Activated naive CD8-positive, alpha-beta T cell treated with anti-CD3 and anti-CD28 coated beads for 36 hours (primary cell): ENCODE measurements at places on chromosomes 6 and 20.

GRCh38 chr6:46606338-46606737 is 46.3 kb downstream of the CYP39A1 start:
- no peak for DNase-seq

- DNase-seq: no peak
These were observed 904 bp downstream of the MDFI start for GRCh38 chr6:41638935-41639808.

GRCh38 chr6:162416307-162416706 is 311.3 kb downstream of the PRKN start:
- DNase-seq: no peak

DNA sequence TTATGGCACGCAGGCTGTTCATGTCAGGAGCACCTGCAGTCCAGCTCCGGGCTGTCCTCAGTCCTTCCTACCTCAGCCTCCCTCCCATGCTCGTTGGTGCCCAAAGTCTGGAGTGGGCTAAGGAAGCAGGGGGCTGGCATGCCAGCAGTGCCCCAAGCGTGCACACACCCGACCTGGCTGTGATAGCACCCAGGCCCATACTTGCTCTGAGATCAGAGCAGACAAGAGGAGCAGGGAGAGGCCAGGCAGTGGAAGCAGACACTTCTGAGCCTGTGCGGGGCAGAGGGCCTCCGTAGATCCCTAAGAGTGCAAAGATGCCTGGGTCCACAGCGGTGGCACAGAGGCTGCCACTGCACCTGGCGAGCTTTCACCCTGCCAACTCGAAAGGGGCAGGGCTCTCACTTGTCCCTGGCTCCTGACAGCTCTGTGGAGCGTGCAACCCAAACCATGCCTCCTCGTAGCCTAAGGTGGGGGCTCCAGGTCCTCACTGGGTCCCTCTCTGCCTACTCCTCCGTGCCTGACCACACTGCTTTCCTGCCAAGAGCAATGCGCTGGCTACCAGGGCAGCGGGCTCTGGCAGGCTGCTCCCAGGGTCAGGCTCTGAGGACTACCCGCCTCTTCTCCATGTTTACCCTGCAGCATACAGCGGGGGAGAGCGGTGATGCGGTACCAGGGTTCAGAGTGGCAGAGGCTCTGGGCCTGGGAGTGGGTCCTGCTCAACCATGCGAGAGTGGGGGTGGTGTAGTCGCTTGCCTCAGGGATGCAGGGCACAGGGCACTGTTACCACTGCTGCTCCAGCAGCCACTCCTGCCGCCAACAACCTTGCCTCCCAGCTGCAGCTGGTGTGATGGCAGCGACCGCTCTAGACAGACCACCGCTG is 59.5 kb downstream of the MANEA start:
- DNase-seq: no peak

GRCh38 chr6:158796353-158796752 is 22.8 kb downstream of the EZR start:
- no peak for DNase-seq
